ENCODE measurements at places on chromosomes 6 and 20. TPM values are rescaled to one million over a fixed set of nuclear protein-coding genes. Genes with fewer than 3 reads are reported as not detected.

DNA sequence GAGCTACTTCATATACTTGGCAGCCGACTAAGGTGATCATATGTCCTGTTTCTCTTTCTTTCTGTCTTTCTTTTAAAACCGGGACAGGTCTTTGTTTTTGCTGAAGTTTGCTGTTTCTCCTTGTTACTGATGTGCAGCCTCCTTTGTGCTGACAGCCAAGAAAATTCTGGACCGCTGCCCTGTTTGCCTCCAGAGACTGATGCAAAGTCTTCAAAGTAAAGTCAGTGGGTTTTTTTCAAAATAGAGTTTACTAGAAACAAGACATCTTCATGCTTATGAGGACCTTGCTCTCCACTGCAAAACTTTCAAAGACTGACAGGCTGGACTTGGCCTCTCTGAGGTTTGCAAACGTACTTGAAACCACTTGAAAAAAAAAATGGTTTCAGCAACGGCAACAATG, 510.5 kb upstream of the MAP3K7 start:
- H3K27ac ChIP-seq = no peak overlapping the region
- H3K27me3 ChIP-seq = no peaks in the 10 kb centered on the region
- H3K4me1 ChIP-seq = peaks cover 6% of the 10 kb centered on the region
- H3K36me3 ChIP-seq = no peaks in the 10 kb centered on the region

DNA sequence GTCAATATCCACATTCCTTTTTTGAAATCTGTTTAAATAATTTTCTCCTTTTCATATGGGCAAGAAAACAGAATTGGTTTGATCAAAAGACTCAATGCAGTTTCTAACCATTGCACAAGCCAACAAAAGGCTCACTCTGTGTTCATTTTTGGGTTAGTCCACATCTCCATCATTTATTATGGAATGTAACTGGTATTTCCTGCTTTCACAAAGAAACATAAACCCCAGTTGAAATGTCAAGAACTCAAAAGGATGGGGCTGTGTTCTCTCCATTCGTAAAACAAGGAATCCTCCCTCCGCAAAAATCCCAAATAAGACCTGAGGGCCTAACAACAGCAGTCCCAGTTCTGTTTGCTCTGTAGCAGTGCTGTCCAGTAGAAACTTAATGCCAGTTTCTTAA, 420.9 kb downstream of the GJA1 start:
- H3K27ac ChIP-seq = no peak overlapping the region
- H3K4me1 ChIP-seq = peaks cover 20% of the 10 kb centered on the region
- no peak overlapping the region for H3K4me3 ChIP-seq
- H3K36me3 ChIP-seq = peaks cover 2% of the 10 kb centered on the region

DNA sequence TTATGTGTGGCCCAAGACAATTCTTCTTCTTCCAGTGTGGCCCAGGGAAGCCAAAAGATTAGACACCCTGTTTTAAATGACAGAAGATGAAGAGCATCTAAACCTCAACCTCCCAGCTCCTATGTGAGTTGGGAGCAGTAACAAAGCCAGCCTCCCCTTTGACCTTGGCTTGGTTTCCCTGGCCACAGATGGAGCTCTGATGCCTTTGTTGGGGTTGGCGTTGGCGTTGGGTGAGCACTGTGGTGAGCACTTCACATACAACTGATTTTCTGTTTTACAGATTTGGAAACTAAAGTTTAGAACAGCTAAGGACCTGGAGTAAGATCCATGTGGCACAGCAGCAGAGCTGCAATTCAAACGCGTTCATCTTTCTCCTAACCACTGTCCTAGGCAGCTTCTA, 22.1 kb downstream of the DAAM2 start:
- H3K36me3 ChIP-seq = no peaks in the 10 kb centered on the region
- peaks cover 18% of the 10 kb centered on the region for H3K4me1 ChIP-seq
- no peak overlapping the region for H3K27ac ChIP-seq
- H3K4me3 ChIP-seq = no peak overlapping the region
- peaks cover 3% of the 10 kb centered on the region for H3K27me3 ChIP-seq

DNA sequence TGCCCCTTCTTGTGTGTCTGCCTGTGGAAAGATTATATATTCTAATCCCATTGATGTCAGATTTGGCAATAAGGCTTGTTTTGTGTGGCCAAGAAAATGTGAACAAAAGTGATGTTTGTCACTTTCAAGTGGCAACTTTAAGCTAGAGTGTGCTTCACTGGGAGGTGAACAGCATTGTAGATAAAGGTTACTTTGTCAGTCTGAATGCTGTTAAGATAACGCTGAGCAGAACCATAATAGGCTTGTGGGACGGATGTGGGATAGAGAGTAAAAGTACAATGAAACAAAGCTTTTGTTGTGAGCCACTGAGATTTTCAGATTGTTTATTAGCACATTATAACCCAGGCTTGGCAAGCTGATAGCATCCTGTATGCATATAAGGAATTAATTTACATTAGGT, 303.8 kb upstream of the MAN1A1 start:
- H3K4me1 ChIP-seq = no peaks in the 10 kb centered on the region
- no peak overlapping the region for H3K4me3 ChIP-seq
- no peaks in the 10 kb centered on the region for H3K27me3 ChIP-seq
- DNase-seq = no peak

Gene DOK5
- total RNA-seq = 3.7 TPM
